ENCODE measurements at places on chromosomes 16 and 17.

DNA sequence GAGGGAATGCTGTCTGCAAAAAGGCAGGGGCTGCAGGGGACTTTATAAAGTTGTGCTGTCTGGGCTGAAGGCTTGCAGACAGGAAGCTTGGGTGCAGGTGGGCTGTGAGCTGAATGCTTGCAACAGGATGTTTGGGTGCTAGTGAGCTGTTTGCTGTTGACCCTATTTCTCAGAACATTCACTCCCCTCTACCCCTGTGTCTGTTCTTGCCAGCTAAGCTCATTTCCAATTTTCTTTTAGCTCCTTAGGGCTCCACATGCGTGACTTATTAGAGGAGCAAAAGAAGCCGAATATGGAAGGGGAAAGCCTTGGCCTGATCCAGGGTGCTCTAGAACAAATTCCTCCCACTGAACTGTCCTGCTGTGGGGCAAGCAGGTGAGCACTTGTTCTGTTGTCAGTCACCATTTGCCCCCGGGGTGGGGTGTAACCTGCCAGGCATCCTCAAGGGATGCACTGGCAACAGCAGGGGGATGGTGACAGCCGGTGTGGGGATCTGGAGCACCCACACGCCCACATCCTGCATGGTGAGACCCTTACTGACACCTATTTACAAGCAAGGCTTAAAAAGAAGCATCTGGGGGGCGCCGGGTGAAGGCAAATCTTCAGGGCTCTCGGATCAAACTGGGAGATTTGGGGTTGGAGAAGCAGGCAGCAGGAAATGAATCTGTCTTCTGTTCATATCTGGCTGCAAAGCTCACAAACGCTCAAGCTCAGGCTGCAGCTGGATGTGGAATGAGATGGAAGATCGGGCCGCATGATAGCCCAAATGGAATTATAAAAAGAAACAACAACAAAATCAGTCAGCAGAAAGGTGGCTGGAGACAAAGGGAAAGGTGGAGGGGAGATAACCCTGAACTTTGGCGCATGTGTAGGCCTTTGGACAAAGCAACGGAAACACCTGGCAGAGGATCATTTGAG lies 21.1 kb upstream of the NUP93 start:
- DNase-seq: no peak

GRCh38 chr16:5041600-5042133 lies 7.9 kb upstream of the NAGPA start:
- no peak for DNase-seq

DNA sequence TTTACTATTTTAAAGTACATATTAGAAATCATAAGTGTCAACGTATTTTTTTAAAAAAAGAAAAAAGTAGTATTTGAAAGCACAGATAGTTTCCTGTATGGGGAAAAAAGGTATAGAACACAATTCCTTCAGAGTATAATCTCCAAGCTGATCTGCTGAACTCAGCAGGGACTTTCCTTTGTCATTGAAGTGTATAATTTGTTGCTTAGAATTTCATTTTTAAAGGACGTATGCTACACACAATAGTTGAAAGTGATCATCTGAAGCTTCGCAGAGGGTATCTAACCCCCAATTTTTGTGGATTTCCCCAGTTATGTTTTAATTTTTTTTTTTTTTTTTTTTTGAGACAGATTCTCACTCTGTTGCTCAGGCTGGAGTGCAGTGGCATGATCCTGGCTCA lies 20.2 kb upstream of the MAPT start:
- DNase-seq: no peak

GRCh38 chr16:15652293-15653001 lies 2.4 kb downstream of the NDE1 start:
- DNase-seq: no peak

DNA sequence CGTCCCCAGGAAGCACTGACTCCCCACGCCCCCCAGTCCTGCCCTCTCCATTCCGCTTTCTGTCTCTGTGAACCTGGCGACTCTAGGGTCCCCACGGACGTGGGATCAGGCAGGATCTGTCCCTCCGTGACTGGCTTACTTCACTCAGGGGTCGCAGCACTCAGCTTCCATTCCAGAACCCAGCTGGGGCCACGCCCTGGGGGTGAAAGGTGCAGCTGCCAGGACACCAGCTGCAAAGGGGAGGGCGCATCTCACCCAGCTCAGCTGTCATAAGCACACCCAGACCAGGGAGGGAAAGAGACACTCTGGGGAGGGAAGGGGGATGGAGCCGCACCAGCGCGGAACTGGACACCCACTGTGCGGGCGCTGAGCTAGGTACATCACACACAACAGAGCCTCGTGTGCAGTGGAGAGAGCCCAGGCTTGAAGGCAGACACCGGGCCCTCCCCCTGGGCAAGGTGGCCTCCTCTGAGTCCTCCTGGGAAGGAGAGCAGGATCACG lies 18.5 kb upstream of the HEXD start:
- no peak for DNase-seq

DNA sequence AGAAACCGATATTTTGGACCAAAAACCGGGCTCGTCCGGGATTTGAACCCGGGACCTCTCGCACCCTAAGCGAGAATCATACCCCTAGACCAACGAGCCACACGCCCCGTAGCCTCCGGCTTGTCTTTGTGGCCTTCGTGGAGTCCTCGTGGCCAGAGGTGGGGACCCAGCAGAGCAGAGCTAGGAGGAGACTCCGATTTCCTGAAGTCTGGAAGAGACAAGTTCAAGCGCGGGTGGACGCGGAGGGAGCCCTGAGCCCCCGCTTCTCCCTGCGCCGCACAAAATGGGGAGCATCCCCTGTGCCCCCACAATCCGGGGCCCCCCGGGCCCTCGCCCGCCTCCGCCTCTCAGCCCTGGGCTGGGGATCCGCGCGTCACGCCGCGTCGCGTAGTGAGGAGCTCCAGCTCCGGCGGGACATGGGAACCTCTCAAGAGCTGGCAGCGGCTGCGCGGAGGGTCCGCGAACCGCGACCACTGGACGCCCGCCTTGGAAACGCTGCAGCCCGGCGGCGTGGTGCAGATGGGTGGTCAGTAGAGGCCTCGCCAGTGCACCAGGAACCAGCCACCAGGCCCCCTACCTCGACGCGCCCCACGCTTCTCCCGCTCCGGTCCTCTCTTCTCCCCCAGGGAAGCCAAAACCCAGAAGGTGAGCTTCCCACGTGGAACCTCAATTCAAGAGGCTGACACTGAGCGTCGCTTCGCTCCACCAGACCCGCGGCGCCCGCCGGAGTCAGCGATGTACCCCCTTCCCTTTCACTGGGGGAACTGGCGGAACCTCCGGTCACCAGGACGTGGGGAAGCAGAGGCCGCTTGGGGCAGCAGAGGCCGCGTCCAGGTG lies 5.2 kb upstream of the OR1F1 start:
- no peak for DNase-seq

- no peak for DNase-seq
Measured at GRCh38 chr16:48405153-48405552, 19.9 kb upstream of the SIAH1 start.

DNA sequence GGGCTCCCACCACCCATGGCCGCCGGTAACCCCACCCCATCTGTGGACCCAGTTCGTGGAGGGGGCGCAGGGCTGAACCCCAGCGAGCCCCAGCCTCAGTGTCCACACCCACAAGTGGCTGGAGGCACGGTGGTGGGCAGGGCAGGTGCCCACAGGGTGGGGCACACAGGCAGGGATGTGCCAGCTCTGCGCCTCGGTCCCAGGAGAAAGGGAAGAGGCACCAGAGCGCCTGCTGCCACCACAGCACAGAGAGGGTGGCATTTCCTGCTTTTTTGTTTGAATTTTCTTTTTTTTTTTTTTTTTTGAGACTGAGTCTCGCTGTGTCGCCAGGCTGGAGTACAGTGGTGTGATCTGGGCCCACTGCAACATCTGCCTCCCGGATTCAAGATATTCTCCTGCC lies 19.0 kb downstream of the ZFPM1 start:
- no peak for DNase-seq

- no peak for DNase-seq
Measured at GRCh38 chr16:3793161-3793576, 75.8 kb upstream of the TRAP1 start.

DNA sequence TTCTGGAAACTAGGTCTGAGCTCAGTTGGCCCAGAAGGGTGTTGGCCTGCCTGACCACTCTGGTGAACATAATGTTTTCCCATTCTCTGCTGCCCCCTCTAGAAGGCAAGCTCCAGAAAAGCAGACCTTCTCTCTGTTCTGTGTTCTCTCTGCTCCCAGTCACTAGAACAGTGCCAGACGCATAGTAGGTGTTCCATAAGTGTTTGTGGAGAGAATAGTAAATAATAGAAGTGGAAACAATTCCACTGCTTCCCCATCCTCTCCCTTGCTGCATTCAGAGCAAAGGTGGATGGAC lies 32.2 kb upstream of the ETV4 start:
- no peak for DNase-seq

GRCh38 chr16:65621640-65622039 lies 499.8 kb upstream of the CDH11 start:
- DNase-seq: no peak

GRCh38 chr17:45104907-45105624 lies 27.2 kb downstream of the PLCD3 start:
- DNase-seq: no peak
